ENCODE measurements at places on chromosomes 12 and 14. TPM values are rescaled to one million over a fixed set of nuclear protein-coding genes. Genes with fewer than 3 reads are reported as not detected.
A peak's percentile ranks its signal among the peaks of the same experiment; 100 is the strongest.

- DNase-seq, result no peak
These were observed 1.7 kb downstream of the C14orf132 start for GRCh38 chr14:96040828-96041371.

GRCh38 chr12:5913387-5913786, 31.7 kb downstream of the ANO2 start:
- no peak for DNase-seq

- DNase-seq, result peak; percentile 46
These were observed 59.4 kb downstream of the ZNF664 start for GRCh38 chr12:124032265-124032886.

DNA sequence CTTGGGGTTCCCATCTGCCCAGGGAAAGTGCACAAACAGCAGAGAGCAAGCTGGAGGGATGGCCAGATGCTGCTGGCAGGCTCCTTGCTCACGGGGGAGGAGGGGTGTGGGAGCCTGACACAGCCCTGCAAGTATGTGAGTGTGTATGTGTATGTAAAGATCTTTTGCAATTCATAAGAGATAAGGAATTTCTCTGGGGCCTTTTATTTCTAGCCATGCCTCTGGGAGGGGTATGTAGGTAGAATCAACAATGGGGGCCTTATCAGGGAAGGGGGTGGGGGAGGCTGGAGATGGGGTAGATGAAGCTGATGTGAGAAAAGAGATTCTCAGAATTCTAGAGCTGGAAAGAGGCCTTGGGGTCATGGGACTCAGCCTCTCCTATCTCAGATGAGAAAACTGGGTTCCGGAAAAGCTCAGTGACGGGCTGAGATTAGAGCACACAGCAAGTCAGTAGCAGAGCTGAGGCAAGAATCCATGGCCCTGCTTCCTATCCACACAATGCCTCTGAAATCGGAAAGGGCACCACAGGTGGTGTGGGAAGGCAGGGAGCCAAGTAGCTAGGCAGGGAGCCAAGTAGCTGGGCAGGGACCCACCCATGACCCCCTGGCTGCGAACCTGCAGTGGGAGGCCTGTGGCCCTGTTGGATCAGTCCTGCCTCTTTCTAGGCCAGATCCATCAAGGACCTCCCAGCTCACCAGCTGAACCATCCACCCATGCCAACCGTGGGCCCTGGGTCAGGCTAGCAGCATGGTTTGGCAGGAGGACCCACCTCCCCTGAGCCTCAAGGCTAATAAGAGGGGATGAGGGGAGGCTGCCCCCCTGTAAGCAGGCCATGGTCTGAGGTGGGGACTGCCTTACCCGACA, 54.7 kb downstream of the PLEKHG3 start:
- DNase-seq, result no peak

Gene DAO
- 1.3 TPM for polyA plus RNA-seq
